ENCODE measurements at places on chromosomes 7 and 10.
A peak's percentile ranks its signal among the peaks of the same experiment; 100 is the strongest.

DNA sequence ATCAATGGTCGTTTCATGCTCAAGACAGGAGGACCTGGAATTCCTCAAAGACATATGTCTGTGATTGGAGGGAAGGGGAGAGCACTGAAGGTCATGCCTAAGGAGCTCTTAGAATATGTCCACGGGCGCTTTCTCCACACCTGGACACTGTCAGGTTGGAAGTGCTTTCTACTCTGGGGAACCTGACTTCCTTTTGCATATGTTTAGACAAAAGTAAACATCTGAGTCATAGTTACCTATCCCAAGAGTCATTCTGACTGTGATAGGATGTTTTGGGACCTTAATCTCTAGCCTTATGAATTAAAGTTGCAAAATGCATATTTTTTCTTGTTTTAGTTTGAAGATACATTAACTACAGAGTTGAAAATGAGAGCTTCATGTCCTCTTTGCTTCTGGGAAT lies 251.7 kb downstream of the KLF6 start:
- no peak for DNase-seq

- no peak for DNase-seq
Measured at GRCh38 chr10:123909866-123910265, 18.3 kb upstream of the CPXM2 start.

DNA sequence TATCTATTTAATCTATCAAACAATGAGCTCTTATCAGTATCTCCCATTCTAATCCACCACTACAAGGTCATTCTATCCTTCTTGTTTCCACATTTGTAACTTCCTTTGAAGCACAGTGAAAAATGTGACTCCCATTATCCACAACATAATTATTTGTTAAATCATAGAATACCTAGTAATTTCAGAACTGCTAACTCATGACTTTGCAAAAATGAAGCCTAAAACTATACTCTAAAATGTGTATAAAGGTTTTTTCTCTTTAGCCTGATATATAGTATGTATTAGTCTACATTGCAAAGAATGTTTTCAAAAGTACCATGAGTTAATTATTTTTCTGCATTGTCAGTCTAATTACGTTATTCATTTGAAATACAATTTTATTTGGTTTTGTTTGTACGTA lies 12.0 kb upstream of the MRPS16 start:
- no peak for DNase-seq

DNA sequence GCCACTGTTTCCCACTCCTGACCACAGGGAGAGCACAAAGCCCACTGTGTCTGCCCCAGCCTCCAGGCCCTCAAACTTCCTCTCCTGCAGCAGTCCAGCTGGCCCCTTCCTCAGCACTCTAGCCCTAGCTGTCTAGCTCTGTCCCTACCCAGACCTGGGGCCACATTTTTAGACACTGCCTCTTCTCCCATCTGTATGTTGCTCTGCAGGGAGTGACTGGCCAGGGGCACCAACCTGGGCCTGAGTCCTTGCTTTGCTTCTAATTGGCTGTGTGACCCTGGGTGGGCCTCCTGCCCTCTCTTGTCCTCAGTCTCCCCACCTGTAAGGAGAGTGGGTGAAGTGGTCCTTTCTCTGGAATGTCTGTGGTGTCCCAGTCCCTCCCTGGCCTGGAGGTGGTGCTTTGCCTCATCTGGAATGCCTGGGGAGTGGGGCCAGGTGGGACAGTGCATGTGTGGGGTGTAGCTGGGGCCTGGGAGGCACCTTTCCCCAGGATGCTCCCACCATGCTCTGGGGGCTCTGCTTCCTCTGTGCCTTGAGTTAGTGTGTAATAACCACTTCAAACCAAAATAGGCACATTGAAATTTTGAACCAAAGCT lies 25.1 kb downstream of the AQP1 start:
- DNase-seq = no peak

GRCh38 chr7:41003611-41003940 lies 699.3 kb downstream of the INHBA start:
- DNase-seq = no peak

DNA sequence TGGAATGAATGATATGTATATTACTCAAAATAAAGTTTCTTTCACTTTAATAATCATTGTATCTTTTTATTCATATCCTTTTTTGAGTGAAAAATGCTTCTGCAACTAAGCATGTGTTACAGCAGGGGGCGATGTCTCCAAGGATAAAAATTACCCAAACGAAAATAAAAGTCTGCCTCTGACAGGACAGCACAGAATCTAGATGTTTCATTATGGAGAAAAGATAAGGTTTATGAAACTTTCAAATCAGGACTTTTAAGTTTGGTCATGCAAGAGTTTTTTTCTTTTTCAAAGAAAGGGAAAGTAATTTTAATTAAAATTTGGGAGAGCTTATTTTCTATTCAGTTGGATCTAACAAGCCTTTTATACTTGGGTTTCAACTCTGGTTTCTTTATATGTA lies 48.4 kb downstream of the TES start:
- peak; percentile 48 for DNase-seq

GRCh38 chr7:98086281-98086718 lies 20.4 kb upstream of the LMTK2 start:
- DNase-seq = no peak

DNA sequence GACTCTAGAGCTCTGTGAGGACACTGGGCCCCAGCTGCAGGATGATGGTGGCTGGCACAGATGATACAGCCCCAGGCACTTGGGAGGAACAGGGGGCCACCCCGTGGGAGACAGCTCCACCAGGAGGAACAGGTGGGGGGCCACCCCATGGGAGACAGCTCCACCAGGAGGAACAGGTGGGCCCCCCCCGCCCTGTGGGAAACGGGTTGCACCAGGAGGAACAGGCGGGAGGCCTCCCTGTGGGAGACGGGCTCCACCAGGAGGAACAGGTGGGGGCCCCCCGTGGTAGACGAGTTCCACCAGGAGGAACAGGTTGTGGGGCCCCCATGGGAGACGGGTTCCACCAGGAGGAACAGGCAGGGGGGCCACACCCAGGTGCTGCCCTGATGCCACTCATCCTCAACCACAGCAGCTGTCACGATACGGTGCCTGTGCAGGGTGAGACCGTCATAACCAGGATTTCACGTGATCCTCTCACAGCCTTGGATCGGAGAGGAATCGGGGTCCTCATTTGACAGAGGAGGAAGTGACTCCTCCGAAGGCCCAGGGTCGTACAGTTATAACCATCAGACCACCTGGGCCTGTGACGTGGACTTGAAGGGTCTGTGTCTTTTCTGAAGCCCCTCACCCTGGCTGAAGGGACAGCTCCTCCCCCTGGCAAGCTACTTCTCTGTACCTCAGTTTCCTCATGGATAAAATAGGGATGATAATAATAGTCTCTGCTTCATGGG lies 49.2 kb upstream of the NANOS1 start:
- no peak for DNase-seq

DNA sequence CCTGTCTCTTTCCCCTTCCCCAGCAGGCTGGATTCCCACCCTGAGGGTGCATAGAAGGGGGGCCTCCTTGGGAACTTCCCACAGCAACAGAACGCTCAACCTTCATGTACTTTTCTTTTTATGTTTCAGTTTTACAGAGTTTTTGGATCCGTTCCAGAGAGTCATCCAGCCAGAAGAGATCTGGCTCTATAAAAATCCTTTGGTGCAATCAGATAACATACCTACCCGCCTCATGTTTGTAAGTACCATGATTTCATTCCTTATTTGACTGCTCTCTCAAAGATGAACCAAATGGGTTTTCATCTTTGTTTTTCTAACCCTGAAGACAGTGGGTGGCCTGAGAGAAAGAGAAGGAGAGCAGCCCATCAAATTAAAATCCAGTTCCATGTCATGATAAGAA lies 46.7 kb downstream of the PLPP4 start:
- DNase-seq = no peak

- no peak for DNase-seq
Measured at GRCh38 chr10:116679351-116679750, 58.6 kb downstream of the PNLIPRP2 start.

GRCh38 chr10:63587191-63587590 lies 66.0 kb downstream of the REEP3 start:
- DNase-seq = no peak

- DNase-seq = peak; percentile 12
Measured at GRCh38 chr7:44639671-44640321, 33.4 kb downstream of the OGDH start.

DNA sequence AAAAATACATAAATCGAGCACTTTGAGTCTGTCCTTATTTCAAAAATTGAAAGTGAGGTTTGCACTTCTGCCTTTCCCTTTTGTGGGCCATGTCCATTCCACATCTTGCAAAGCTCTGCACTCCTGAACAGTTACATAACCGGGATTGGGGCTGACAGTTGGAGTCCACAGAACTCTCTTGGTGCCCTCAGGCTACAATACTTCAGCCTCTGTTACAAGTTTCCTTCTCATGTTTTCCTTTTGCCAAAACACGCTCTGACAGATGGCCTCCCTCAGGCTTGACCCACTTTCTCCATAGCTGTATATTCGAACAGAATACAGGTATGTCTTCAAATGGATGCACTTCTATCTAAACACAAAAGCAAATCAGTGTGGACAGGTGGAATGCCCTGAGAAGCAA lies 335.9 kb downstream of the WDR37 start:
- DNase-seq = no peak

DNA sequence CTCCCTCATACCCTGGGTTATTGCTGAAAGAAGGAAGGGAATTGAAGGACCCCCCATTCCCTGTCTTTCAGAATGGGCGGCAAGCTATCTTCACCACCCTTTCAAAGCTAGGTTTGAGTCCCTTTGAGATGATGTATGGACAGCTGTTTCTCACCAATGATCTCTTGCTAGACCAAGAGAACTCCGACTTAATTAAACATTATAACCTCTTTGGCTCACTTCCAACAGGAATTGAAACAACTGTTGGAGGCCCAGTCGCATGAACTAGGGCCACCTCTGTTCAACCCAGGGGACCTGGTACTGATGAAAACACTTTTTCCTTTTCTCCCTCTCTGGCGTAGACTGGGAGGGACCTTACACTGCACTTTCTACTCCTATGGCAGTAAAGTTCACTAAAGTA lies 110.6 kb downstream of the ITGB8 start:
- DNase-seq = no peak

DNA sequence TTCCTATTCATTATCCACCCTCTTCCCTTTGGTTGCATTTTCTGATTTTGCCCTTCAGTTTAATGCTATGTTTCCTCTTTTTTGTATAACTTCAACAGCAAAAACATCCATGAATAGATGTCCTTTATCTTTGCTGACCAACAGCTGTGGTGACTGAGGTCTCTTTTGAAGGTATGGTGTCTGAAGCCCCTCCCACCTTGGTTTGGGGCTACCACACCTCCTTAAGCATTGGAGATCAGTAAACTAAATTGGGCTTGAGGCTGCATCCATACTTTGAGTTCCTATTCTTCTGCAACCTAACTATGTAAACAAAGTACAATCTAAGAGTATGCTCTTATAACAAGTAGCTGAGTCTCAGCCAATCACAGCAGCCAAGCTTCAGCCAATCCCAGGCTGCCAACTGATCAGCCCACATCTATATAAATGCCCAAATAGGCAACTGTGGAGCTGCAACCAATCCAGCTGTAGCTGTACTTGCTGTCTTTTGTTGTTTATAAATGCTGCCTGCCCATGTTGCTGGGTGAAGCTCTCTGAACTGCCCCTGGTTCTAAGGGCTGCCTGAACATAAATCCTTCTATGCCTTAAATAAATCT lies 69.4 kb upstream of the PDLIM1 start:
- no peak for DNase-seq

- no peak for DNase-seq
Measured at GRCh38 chr7:137695942-137696341, 150.8 kb downstream of the DGKI start.

GRCh38 chr10:24288581-24288980 lies 79.6 kb downstream of the KIAA1217 start:
- no peak for DNase-seq

GRCh38 chr10:102641402-102641801 lies 2.9 kb upstream of the TRIM8 start:
- no peak for DNase-seq

- no peak for DNase-seq
Measured at GRCh38 chr10:97328646-97329453, 5.7 kb downstream of the FRAT2 start.

GRCh38 chr10:133365461-133366129 lies 7.6 kb downstream of the ECHS1 start:
- DNase-seq = no peak

DNA sequence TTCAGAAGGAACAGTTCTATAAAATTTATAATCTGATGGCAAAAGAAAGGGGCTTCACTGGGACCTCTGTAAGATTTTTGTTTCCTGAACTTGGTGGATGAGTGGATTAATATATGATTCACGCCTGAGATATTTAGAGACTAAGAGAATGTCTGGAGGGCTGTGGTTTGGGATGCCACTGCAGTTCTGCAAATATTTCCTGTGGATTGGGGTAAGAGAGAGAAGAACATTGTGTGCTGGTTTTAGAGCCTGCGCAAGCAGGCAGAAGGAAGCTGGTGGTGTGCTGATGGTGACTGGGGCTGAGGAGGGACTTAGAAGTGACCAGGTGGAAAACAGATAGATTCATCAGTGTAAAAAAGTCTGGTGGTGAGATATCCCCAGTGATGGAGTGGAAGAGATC lies 87.0 kb downstream of the SUGCT start:
- DNase-seq = no peak

DNA sequence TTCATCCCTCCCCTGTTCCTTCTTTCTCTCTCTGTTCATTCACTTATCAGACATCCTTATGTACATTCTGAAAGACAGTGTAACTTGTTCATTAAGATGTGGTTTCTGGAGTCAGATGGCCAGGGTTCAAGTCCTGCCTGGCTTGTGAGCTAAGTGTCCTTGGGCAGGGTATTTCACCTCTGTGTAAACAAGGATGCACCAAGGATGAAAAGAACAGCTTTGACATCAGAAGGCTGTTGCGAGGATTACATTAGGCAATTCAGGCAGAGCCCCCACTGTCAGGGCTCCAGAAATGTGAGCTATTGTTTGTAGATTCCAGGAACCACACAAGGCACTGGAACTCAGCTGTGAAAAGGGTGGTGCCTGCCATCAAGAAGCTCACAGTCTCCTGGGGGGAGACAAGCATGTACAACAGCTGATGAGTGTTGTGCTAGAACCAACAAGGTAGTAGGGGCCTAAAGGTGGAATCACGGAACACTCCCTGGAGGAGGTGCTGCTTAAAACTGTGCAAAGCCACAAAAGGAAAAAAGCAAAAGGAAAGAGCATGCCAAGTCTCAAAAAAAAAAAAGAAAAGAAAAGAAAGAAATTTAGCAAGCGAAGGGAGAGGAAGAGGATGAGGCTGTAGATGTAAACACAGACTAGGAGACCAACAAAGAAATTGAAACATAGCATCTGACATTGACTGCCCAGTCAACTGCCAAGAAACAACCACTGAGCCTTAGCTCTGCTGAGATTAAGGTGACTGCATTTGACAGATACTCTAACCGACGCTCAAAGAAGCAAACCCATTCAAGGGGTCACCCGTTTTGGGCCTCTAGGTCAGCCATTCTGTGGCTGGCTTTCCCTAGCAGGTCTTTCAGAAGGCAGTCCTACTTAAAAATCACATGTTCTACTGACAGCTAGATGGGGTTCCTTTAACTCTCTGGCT lies 12.5 kb downstream of the PDLIM1 start:
- no peak for DNase-seq

- DNase-seq = no peak
Measured at GRCh38 chr7:54879776-54880175, 120.8 kb upstream of the SEC61G start.

- DNase-seq = peak; percentile 34
Measured at GRCh38 chr7:38222481-38223096, 44.5 kb downstream of the STARD3NL start.
